ENCODE measurements at places on chromosomes 4 and X.

- no peak for DNase-seq
These were observed 501.6 kb downstream of the PPARGC1A start for GRCh38 chr4:23388255-23388654.

GRCh38 chr4:108700081-108700757 lies 49.8 kb downstream of the OSTC start:
- no peak for DNase-seq

DNA sequence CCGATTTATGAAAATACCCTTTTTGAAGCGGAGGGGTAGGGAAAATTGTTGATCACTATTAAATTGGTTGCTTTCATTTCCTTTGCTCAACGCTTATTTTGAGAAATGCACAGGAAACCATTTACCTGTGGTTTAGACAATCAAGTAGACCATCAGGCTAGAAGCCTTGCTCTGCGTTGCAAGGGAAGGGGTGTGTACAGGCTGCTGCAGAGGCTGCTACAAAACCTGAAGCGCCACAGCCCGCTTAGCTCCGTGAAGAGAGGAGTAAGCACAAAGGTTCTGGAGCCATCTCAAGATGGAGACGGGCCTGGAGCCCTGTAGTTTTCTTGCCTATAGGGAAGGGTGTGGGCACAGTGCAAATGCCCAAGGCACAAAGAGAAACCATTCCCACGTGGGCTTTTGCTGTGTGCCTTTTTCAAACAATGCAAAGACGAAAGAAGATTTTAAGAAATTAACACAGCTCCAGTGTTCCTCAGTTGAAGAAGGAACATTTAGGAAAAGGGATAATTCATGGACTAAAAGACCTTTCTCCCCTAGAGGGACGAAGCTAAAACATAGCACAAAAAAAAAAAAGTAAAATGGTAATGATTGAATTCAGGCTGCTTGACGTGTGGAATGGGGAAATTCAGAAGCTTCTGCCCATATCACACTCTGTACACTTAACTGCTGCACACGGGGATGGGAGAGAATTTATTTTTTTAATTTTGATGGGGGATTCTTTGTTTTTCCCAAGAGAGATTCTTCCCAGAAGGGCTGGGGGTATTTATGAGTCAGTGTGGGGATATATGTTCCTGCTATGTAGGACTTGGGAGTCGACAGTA lies 3.5 kb downstream of the TMSB4X start:
- no peak for DNase-seq

DNA sequence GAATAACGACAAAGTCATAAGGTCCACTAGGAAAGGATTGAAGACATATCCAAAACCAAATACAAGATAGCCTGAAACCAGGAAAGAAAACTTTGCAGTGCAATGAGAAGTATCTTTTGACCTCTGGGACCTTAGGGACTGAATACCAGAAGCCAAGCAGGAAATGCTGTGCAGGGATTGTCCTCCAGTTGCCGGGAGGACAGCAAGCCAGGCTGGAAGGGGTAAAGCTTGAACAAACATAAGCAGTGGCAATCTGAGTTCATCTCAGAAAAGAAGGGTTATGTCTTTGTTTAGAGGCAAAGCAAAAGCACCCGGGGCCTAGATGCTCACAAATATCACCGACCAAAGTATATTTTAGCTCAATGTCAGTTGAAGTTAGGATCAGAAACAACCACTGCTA lies 55.3 kb upstream of the VCX start:
- DNase-seq, result no peak

DNA sequence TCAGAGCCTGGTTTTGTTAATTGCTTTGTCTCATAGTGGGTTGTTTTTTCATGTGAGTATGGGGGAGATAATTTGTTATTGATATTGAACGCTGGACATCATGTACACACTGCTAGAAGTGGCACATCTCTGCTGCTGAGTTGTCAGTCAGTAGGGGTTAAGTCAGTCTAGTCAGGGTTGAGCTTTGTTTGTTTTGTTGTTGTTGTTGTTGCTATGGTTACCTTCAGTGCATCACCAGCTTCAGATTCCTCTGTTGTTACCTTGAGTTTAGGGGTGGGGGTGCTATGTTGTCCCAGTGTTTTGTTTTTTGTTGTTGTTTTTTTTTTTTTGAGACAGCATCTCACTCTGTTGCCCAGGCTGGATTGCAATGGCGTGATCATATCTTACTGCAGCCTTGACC lies 9.9 kb downstream of the YIPF6 start:
- DNase-seq, result no peak
